ENCODE measurements at places on chromosomes 1 and 21.

DNA sequence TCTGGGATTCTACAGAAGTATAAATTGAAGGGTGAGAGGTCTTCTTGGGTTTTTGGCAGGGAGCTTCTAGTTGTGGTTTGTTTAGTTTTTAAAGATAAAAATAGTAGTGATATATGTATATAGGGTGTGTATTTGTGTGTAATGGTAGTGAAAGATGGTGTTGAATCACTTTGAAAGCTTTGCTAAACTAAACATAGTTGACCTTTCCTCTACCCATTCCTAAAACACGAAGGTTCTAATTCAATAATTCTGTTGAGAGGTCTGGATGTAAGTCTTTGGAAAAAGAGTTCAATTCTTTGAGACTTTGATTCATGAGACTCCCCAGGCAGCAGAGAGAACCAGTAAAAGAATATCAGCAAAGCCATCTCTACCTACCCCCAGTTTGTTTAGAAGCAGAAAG lies 247.9 kb upstream of the DUSP10 start:
- DNase-seq = no peak

DNA sequence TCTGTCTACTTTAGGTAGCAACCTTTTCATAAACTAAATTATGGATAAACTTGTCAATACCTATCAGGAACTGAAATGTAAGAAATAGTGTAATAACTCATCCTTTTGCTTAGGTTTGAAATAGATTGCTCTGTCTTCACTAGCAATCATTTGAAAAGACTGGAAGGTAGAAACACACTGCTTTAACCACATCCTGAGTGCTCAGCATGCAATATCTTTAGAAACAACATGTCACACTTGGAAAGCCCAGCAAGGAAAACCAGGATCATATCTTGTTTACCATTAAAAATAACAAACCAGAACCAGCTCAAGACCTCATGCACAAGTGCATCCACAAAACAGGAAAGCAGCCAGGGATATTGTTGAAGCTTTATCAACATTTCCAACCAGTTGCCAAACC lies 3.6 kb downstream of the KCNJ6 start:
- no peak for DNase-seq

DNA sequence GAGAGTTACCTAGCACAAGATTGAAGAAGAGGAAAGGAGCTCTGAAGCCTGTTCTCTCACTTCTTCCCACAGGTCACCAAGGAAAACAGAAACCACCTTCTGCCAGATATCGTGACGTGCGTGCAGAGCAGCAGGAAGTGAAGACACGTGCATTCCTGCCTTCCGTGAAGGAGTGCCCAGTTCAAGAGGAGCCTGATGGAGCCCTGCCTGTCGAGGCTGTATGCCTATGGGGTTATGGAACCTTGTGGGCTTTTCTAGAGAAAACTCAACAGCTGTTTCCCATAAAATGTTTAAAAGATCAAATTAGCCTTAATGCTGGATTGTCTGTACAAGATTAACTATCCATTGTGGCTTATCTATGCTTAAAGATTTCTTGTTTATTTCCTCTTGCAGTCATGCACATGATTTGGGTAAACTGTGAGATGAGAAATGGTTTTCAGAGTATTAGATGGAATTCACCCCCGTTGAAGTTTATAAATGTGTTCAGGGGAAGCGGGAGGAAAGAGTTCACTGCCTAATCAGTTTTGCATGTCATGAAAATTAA lies 27.8 kb downstream of the NTPCR start:
- no peak for DNase-seq

DNA sequence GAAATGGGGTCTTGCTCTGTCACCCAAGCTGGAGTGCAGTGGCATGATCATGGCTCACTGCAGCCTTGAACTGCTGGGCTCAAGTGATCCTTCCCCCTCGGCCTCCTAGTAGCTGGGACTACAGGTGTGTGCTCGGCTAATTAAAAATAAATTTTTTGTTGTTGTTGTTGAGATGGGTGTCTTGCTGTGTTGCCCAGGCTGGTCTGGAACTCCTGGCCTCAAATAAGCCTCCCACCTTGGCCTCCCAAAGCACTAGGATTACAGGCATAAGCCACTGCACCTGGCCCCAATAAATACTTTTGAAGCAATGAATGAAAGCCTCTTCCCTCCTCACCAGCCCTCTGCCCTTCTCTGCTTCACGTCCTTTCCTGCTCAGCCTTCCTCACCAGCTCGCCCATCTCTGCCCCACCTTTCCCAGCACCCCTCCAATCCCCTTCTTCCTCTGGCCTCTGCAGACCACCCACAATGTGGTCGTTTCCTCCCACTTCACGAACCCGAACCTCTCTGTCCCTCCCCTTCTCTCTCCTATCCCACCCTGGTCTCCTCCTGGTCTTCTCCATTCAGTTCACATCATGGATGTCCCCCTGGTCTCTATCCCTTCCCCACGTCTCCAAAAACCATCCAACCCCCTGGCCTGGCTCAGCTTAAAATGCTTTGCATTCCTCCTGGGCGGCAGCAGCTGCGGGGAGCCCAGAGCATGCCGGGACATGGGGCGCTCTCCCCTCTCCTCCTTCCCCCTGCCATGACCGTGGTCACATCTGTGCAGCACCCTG lies 38.4 kb downstream of the RAP1GAP start:
- no peak for DNase-seq

DNA sequence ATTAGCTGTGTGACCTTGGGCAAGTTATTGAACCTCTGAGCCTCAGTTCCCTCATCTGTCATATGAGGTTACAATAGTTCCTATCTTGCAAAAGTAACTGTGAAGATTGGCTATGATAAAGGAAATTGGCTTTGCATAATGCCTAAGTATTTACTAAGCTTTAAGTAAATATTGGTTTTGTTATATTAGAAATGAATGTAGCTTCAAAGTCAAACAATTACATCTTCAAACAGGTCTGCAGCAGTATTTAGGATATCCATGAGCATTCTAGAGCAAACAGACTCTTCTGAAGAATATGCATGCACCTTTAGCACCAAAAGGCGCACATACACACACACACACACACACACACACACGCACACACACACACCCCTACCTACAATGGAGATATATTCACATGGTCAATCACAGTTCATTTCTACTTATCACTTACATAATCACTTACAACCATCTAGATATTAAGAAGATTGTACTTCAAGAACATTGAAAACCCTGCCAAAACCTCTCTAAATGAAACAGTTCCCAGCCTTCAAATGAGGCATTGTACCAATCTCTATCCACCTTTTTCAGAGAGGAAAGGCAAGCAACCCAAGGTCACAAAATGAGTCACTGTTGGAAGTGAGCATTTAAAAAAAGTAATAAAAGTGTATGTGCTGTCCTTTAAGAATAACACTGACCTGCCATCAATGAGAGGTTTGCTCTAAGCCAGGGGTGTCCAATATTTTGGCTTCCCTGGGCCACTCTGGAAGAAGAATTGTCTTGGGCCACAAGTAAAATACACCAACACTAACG lies 13.4 kb upstream of the FAM43B start:
- no peak for DNase-seq

- no peak for DNase-seq
These were observed 17.5 kb downstream of the KPNA6 start for GRCh38 chr1:32125313-32125712.

GRCh38 chr1:39700348-39700747 lies 9.1 kb upstream of the HPCAL4 start:
- no peak for DNase-seq

GRCh38 chr1:37059346-37059745 lies 25.0 kb upstream of the GRIK3 start:
- no peak for DNase-seq

DNA sequence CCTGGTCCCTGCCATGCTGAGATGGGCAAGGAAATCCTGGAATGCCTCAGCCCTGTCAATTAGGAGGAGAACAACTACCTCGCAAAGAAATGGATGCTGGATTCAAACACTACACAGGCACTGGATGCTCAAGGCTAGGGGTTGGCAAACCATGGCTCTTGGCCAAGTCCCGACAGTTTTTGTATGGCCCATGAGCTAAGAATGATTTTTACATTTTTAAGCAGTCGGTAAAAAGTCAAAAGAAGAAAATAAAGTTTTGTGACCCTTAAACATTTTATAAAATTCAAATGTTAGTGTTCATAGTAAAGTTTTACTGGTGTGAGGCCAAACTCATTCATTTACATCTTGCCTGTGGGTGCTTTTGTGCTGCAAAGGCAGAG lies 6.5 kb downstream of the CDK18 start:
- no peak for DNase-seq

- peak; percentile 62 for DNase-seq
These were observed 5.5 kb downstream of the MFSD2A start for GRCh38 chr1:39960431-39960958.

DNA sequence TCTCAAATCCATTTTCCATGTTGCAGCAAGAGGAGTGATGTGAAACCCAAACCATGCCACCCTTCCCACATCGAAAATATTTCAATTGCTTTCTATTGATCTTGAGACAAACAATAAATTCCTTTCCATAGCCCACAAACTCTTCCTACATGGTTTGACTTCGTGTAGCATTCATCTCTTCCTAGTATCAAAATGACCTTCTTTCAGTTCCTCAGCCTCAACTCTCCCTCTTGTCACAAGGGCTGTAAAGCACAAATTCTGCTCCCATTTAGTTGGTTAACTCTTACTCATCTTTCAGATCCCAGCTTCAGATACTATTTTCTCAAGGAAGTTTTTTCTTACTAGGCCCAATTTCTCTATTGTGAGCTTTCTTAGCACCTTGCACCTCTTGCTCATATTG lies 99.0 kb downstream of the ZNF281 start:
- no peak for DNase-seq

DNA sequence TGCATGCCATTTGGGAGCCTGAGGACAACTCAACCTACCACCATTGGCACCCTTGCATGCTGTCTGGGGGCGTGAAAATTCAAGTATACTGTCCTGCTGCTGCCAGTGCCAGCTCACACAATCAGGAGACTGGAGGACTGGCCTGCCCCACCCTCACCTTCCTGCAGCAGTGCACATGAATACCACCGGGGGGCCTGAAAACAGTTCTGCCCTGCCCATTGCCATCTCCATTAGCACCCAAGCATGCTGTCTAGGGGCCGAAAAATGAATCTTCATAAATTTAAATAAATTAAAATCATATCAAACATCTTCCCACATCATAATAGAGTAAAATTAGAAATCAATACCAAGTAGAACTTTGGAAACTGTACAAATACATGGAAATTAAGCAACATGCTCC lies 322.1 kb upstream of the TMPRSS15 start:
- DNase-seq = no peak

DNA sequence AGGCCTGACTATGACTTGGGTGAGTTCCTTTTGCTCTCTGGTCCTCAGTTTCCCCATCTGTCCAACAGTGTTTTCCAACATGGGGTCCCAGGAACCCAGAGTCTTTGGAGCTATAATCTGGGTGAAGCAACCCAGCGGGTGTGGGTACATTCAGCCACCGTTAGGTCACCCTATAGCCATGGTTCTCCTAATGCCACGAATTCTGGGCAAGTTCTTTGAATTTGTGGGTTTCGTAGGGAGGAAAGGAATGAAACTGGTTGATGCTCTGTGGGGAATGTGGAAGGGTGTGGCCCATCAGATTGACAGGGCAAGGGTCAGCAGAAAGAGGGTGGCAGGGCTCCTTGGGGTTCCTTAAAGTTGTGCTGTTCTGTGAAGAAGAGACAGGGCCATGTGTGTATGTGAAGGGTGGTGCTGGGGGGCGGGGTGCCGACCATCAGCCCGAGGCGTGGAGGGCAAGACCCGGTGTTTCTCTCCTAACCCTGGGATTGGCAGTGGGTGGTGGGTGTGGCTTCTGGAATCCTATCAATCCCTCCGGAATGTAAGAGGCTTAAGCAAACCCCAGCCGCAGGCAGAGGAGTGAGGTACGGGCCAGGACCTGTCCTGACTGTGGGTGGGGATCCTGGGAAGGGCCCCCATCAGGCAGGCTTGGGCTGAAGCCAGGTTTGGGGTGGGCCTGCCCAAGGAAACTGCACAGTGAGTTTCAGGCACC lies 35.5 kb upstream of the ZNF362 start:
- DNase-seq = no peak

DNA sequence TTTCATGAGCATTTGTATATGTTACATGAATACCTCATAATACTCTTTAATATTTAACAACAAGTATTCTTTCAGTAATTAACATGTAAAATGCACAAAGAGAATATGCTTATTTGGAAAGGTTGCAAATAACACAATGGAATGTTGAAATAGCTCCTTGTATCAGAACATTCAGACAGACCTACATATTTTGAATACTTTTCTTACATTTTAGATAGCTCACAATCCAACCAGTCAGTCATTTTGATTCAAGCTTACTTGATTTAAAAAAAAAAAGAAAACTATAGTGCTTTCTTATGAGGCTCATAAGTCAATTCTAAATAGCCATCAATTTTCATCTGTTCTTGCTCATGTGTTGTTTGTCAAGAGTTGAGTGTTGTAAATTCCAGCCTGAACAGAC lies 518.8 kb downstream of the ADGRL2 start:
- no peak for DNase-seq

GRCh38 chr1:18481190-18481920 lies 625 bp downstream of the KLHDC7A start:
- peak; percentile 38 for DNase-seq

- no peak for DNase-seq
These were observed 13.5 kb downstream of the TIE1 start for GRCh38 chr1:43314233-43314632.

DNA sequence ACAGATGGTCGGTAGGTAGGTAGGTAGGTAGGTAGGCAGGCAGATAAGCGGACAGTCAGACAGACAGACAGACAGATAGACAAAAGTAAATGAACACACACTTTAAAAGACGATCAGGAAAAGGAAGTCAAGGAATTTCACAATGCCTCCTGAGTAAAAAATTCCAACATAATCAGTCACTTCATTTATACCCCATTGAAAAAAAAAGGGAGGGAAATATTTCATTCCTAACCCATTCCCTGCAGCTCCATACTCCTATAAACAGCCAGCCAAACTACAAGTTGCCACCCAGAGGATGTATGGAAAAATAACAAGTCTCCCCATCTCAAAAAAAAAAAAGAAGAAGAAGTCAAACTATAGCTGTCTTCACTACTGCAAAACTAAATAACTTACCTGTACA lies 43.4 kb downstream of the ZZZ3 start:
- no peak for DNase-seq

DNA sequence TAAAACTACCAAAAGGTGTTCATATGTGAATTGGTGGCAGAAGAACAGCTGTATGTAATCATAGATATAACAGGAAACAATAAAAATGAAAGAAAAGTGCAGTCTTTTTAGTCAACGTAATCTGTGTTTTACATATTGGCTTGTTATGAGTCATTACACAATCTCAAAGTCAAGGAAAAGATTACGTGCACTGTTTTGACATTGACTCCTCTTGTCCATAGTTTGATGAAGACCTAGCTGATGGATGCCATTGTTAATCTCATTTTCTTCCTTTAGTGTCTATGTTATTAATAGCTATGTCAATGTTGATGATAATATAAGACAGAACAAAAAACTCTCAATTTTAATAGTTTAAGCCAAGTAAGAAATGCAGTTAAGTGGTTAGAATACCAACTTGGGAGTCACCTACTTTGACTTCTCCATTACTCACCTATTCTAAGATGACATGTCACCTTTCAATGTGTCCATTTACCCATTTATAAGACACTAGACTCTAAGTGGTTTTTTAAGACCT lies 84.5 kb upstream of the SAMSN1 start:
- DNase-seq = no peak
